ENCODE measurements at places on chromosomes 11 and 22. TPM values are rescaled to one million over a fixed set of nuclear protein-coding genes. Genes with fewer than 3 reads are reported as not detected.

Gene C11orf42
- not detected for total RNA-seq

Gene ADAMTS15
- 7.5 TPM for total RNA-seq

Gene NFAM1
- total RNA-seq, result not detected

Gene SLC16A8
- total RNA-seq, result not detected

Gene PKP3
- total RNA-seq, result 40.1 TPM

Gene TUB
- total RNA-seq, result 6.7 TPM

Gene SCN4B
- total RNA-seq, result 0.04 TPM

Gene CLDN5
- total RNA-seq, result not detected

Gene CPT1A
- 30.7 TPM for total RNA-seq

Gene CARD16
- total RNA-seq, result 0.17 TPM

Gene NCAPD3
- total RNA-seq, result 22.0 TPM

Gene OR2AG2
- total RNA-seq, result not detected

Gene NCR3LG1
- 2.4 TPM for total RNA-seq

Gene GAB2
- 5.5 TPM for total RNA-seq

Gene KDM2A
- total RNA-seq, result 43.2 TPM

Gene TRPM5
- total RNA-seq, result not detected

Gene POU2AF3
- 1.8 TPM for total RNA-seq

Gene KCNJ1
- total RNA-seq, result not detected

Gene PELI3
- total RNA-seq, result 5.2 TPM

Gene RASGRP2
- total RNA-seq, result 2.0 TPM

Gene TRIM49
- 0.09 TPM for total RNA-seq

Gene GRK2
- 34.0 TPM for total RNA-seq

Gene PDE2A
- 2.0 TPM for total RNA-seq

Gene KIAA0930
- 73.5 TPM for total RNA-seq

Gene INS
- not detected for total RNA-seq

Gene ANO5
- total RNA-seq, result 1.6 TPM

Gene OR10A2
- not detected for total RNA-seq

Gene CCDC73
- total RNA-seq, result not detected

Gene TTC38
- 15.4 TPM for total RNA-seq

Gene MPPED1
- total RNA-seq, result not detected

Gene FREY1
- 0.46 TPM for total RNA-seq

Gene NXPE4
- total RNA-seq, result not detected

Gene UEVLD
- total RNA-seq, result 19.5 TPM

Gene DDI1
- total RNA-seq, result not detected

Gene RBMXL2
- not detected for total RNA-seq

Gene C11orf86
- total RNA-seq, result 73.3 TPM

Gene DNAJB13
- 0.57 TPM for total RNA-seq

Gene LRRC74B
- total RNA-seq, result not detected

Gene SCGB1A1
- 0.37 TPM for total RNA-seq

Gene GPHA2
- total RNA-seq, result not detected

Gene OR4A16
- not detected for total RNA-seq

Gene KRTAP5-1
- total RNA-seq, result not detected
